Psoas muscle (tissue), 8 donors: ENCODE measurements at places on chromosomes 12 and 14.

GRCh38 chr12:43577381-43577780 lies 25.4 kb upstream of the ADAMTS20 start:
- no peak for DNase-seq

GRCh38 chr14:89430391-89431236 lies 13.6 kb upstream of the FOXN3 start:
- no peak for DNase-seq

DNA sequence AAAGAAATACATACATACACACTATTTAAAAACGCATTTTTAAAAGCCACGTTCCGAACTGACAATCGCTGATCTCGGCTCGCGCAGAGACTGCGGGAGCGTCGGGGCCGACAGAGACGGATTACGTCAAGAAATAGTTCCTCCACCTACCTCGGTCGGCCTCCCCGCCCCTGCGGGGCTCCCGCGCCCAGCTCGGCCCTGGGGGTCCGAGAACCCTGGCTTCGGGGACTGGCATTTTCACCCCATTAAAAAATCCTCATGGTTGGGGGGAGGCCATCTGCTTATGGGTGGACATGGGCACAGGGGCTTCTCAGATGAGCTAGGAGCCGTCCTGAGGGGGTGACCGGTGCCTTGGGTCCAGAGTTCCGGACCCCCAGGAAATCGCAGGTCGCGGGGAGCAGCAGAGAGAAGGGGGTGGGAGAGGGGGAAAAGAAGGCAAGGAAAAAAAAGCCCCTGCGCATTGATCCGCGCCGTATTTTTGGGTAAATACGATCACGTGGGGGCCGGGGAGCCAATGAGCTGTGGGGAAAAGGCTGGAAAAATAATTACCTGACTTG lies 324 bp upstream of the HOXC9 start:
- peak; percentile 75 for DNase-seq

GRCh38 chr12:120737557-120738251 lies 12.1 kb downstream of the ACADS start:
- DNase-seq, result no peak

DNA sequence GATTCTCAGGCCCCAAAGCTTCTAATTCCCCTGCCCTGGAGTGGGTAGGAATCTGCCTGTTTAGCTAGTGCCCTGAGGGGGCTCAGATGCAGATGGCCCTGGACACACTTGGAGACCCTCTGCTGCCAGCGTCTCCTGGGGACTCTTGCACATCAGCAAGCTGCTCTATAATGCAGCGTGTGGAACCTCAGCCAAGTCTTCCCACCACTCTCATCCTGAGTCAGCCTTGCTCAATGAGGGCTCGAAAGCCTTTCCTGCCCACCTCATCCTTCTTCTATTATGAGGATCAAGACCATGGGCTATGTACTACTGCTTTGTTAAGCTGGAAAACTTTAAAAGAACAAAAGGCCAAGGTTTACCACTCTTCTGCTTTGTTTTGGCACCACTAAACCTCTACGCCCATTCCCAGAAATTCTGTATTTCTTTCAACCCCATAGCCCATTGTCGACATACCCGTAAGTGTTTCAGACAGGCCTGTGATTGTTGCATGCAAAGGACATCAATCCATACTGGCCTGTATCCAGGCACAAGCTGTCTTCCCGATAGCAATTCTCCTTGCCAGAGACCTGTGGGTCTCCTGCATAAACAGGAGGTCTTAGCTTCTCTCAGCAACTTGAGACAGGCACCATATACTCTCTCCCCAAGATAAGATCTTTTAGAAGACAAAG lies 246.9 kb downstream of the DPF3 start:
- DNase-seq, result no peak

DNA sequence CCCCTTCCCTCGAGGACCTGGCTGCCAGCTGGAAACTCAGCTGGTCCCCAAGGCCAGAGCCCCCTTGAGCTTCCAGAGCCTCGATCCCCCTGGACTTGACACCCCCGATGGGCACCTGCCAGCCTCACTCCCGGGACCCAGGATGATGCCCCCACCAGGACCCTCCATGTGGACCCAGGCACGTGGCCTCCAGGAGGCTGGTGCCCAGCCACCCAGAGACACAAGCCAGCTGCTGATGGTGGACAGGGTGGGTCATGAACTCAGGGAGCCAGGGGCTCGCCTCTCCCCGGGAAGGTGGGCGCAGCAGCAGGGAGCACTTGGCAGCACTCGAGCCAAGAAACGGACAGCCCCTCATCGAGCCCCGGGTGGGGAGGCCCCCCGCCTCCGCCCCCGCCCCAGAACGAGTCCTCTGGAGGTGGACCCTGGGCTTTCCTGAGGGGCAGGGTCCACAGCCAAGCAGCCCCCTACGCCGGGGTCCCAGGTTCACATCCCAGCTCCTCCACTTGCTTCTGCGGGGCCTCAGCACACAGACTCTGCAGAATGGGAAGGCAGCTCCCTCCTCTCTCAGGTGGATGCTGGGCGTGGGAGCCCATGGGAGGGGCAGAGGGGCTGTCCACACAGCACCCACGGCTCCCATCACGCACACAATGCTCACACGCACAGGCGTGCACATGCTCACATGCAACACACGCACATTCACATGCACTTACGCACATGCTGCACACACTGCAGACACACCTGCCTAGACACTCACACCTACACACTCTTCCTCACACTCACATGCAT lies 12.1 kb downstream of the C14orf180 start:
- peak; percentile 36 for DNase-seq
